ENCODE measurements at places on chromosomes 12 and 14.

DNA sequence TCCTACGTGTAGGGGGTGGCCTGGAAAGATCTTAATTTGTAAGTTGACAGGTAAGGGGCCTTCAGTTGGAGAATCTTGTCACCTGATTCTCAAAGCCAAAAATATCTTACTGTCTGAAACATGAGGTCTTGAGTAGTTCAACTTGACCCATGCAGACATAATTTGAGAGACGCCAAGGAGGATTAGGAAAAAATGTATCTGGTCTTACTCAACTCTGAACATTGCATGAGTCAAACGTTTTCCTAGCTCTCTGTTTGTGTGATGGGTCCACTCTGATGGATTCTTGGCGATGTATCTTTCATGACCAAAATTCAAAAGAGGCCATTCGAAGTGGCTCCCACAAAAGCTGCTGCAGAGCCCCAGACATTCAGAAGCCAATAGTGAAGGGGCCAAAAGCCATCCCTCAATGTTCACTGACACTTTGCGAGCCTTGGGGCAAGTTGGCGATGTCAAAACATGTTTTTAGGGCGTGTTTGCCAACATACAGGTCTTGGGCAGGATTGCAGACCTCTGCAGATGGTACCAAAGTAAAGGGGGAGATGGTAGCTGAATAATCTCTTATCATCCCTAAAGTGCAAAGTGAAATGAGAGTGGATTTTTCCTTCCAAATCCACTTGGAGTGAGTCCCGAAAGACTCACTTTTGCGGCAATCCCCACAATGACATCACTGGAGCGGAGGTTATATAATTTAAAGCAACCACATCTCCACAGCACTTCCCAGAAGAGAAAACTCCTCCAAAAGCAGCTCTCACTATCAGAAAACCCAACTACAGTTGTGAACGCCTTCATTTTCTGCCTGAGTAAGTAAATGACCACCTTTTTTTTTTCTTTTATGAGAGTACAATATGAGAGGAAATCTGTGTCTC is at the start of gene BDKRB1:
BDKRB1 (plus strand) TSS at position 710 of the 866 bp plus-strand sequence. CDS start 7,473 bp downstream, outside the sequence.
- DNase-seq = no peak

DNA sequence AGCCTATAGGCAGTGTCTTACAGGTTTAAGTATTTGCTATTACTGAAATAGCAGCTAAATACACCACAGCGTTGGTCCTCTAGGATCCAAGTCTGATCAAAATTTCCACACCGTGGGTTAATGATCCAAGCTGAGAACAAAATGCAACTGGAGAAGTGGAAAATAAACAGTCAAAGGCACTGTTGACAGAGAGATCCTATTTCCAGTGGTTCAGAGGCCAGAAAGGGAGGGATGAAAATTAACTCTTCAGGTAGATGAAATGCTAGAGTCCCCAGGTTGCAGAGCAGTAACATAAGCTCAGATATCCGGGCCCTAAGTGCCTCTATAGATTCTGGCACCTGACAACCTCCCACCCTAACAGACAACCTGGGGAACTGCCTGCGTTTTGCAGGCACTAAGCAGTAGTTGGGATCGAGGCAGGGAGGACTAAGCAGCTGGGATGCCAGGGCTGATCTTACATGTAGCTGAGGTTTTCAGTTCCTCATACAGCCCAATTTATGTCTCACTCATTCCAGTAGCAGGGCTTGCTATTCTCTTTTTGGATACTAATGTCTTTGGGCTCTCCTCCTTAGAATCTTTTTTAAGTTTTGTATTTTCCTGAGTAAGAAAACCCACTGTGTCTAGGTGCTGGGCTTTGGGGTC is 42.7 kb upstream of the CRACR2A start:
- DNase-seq = no peak

DNA sequence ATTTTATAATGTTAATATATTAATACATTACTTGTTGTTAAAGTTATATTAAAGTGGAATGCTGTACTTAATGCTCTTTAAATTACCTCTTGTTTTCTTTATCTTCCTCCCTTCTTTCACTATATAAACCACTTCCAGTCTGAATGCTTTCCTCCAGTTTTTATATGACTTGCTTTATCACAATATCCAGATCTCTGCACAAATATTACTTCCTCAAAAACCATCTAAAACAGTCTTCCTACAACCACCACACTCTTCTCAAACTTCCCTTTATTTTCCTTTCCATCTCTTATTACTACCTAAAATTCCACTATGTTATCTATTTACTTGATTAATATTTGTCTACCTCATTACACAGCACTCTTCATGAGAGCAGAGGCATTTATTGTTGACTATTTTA is 956.6 kb downstream of the LRFN5 start:
- DNase-seq = no peak

- peak; percentile 18 for DNase-seq
Measured at GRCh38 chr14:65101631-65102440, 481 bp downstream of the MAX start.

DNA sequence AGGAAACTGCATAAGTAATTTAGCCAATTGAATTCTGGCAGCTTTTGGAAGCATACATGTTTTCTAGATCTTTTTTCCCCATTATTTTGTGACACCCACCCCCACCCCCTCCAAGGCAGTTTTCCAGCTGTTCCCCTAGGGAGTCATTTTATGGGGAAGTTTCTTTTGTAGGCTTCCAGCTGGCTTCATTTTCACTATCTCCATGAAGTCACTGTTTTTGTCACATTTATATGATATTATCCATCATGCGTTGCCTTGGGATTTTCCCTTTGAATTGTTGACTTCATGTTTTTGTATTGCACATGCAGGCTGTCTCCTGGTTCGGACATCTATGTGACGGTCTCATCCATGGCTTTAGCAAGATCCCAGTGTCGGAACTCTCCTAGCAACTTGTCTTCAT is 233.6 kb upstream of the RGS6 start:
- no peak for DNase-seq

- no peak for DNase-seq
Measured at GRCh38 chr14:51079085-51079484, 15.8 kb downstream of the TRIM9 start.

- DNase-seq = peak; percentile 59
Measured at GRCh38 chr14:51780006-51780692, 80.3 kb upstream of the GNG2 start.

DNA sequence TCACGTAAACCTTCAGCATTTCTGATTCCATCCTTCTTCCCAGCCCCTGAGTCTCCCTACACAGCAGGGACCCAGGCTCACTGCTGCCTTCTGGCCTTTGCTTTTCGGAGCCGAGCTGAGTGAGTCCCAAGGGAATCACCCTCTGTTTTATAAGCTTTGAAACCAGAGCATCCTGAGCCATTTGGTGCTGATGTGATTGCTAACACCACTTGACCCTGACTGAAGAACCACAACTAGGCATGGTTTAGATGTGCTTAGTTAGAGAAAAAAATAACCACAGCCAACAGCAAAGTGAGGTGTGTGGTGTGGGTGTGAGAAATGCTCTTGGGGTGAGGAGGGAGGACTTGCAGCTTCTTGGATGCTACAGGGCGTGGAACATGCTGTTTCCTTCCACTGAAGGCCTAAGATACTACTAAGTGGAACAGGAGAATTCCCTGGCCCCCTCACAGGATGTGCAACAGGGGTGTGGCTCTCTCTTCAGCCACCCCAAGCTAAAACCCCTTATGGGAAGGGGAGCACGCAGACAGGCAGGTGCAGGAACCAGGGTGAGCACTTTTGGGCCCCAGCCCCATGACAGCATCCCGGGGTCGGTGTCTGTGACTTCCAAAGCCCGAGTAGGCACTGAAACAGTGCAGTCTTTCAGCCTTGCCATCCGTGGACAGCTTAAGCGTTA is at the start of gene TC2N:
TC2N (minus strand) TSS at position 221 of the 673 bp plus-strand sequence. CDS start 53,767 bp downstream, outside the sequence.
- DNase-seq = no peak

DNA sequence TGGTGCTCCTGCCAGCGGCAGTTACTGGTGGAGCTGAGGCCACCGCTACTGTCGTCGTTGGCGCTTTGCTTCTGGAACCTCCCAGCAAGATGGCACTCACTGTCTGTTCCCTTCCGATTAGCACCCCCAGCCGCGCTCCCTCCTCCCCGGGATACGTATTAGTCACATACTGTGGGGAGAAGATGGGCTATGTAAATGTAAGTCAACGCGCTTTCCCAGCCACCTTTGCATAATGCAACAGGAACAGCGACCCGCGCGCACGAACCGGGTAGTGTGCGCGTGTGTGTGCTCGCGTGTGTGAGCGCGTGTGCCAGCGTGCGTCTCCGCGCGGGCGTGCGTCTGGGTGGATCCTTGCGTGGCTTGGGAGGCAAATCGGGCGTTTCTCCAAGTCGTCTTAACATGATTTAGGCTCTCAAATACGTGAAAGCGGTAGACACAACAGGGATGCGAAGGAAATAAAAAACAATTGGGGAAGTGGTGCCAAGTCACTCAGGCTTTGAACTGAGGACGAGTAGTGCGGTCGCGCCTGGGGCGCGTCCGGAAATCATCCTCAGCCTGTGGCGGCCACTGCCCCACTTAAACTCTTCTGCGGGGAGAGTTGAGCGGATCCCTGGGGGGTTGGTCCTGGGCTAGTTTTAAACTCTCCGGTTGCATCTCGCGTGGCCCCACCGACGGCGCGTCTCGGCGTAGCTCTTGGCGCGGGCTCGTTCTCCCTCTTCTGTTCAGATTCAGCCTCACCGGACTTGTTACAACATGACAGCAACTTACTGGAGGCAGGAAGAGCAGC is 1.8 kb downstream of the FLRT2 start:
- DNase-seq = no peak

- no peak for DNase-seq
Measured at GRCh38 chr12:21631367-21631766, 26.3 kb downstream of the LDHB start.
